ENCODE measurements at places on chromosomes 5 and 9.

GRCh38 chr9:110842986-110843385 lies 174.4 kb downstream of the MUSK start:
- DNase-seq = no peak

DNA sequence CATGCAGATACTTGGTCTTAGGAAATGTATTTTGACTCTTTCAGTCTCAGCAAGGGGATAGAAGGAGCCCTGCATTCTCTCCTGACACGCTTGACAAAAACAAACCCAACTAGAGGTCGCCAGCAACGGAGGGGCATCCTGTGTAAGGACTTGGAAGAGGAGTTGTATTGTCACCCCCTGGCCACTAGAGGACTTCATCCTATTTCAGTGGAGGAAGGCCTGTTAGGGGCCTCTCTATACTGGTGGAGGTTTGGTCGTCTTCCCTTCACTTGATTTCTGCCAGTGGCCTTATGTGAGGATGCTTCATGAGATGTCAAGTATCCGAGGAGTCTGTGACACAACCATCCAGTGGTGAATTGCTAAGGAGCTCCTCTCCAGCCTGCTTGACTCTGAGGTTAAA lies 122.8 kb upstream of the STC2 start:
- no peak for DNase-seq

DNA sequence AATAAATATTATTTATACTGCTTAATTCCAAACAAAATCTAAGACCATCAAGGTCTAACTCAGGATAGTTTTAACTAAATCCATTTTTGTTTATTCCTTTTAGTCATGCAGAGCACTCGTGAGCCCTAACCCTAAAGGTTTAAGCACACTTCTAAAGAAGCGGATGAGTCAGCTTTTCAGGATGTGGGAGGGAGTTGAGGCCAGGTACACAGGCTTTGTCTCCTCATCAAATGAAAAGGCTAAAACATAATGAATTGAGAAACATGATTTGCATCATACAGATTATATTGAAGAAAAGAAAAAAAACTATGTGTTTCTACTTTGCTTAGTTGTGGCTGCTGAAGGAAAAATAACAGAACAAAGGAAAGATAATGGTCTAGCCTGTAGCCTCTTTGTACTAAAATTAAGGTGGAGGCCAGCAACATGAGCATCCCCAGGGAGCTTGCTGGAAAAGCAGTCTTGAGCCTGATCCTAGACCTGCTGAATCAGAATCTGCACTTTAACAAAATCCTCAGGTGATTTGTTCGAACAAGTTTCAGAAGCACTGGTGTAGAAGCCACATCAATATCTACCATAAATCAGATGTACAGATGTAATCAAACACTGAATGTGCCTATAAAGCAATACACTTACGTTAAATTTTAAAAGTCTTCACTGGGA lies 21.1 kb upstream of the ISCA1 start:
- DNase-seq = peak; percentile 38

DNA sequence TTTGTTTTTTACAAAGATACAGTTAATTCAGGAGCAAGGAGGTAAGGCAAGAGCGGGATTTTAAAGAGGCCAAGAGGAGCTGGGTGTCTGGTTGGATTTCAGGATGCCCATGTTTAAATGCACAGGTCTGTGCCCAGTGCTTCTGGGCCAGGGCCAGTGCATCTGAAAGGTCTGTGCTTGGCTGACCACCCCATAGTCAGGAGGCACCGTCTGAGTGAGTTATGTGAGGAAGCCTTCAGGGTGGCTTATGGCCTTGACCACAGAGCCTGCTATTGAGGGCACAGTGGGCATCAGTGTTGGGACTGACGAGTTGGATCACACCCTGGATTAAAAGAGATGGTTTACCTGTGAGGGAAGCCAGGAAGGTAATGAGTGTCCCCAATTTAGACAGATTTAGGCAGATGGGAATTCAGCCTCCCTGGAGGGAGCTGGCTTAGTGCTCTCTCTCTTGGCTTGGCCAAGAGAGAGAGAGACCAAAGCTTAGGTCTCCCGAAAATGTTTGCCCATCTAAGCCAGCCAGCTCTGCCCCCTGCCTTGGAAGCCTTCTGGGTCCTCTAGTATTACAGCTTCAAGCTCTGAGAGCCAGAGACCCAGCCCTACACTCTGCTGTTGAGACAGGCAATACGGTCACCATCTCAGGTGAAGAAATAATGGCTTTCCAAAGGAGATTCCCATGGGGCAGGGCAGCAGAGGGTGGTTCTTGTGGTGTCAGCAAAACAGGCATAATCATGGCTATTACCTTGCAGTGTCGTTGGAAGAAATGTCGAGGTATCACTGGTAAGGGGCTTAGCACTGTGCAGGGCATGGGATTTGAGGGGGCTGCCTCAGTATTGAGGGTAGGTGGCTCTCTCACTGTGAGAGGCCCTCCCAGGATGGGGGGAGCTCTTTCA lies 68.6 kb downstream of the RGS3 start:
- DNase-seq = no peak

DNA sequence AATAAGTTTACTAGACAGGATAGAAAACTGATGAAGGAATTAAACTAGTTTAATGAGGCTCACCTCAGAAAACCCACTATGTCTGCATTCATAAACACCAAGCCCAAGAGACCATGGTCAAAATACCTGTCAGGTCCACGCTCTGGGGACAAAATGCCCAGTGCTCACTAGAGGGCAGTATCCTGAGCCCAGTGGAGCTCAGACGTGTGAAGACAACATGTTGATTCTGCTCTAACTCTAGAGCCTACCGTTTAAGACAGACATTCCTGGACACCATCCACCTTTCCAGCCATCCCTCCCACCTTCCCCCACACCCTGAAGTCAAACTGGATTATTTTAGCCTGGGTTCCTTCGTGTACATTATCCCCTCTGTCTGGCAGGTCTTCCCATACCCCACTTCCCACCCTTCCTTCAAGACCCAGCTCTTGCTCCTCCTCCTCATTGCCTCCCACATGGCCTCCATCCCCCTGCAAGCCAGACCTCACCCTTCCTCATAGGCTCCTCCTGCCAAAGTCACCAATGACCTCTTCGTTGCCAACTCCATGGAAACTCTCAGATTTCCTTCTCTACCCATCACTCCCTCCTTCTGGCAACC lies 142.3 kb upstream of the FSTL4 start:
- DNase-seq = peak; percentile 21

- no peak for DNase-seq
Observed at GRCh38 chr9:86955042-86955441, 7.7 kb upstream of the GAS1 start.

- no peak for DNase-seq
Observed at GRCh38 chr5:42494414-42494813, 71.2 kb downstream of the GHR start.

GRCh38 chr5:65480306-65480865 lies 1.3 kb downstream of the ADAMTS6 start:
- peak; percentile 36 for DNase-seq

DNA sequence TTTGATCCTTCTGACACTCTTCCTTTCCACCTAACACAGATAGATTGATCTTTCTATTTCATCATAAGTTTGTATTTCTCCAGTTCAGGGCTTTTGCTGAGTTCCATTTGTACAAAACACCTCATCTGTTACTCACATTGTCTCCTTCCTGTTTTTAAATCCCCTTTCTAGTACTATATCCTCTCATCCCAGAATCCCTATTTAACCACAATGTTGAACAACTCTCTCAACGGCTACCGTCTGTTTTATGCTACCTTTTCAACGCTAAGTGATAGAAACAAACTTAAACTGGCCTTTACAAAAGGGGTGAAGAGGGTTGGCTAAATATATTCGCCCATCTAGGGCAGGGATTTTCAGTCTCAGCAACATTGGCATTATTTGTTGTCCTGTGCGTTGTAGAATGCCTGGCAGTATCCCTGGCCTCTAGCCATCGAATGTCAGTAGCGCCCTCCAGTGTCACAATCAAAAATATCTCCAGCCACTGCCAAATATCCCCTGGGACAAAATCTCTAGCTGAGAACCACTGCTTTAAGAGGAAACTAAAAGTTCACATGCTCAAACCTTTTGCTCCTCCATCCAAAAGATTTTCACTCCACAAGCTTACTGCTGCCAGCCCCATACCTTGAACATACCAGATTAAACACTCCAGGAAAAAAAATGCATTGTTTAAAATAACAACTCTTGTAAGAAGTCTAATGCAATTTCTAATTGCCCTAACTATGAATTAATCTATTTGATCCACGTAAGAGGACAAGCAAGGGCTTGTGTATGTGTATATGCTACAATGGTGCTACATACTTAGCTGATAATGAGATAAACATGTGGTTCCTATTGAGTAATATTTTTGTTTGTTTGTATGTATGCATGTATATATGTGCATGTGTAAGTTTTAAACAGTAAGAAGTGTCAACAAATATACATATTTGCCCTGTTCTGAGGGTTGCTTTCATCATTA lies 344.0 kb downstream of the PTPRD start:
- DNase-seq = no peak

GRCh38 chr9:136847088-136847825 lies 2.0 kb upstream of the PHPT1 start:
- no peak for DNase-seq

- no peak for DNase-seq
Observed at GRCh38 chr5:170112876-170113521, 7.3 kb downstream of the FOXI1 start.

DNA sequence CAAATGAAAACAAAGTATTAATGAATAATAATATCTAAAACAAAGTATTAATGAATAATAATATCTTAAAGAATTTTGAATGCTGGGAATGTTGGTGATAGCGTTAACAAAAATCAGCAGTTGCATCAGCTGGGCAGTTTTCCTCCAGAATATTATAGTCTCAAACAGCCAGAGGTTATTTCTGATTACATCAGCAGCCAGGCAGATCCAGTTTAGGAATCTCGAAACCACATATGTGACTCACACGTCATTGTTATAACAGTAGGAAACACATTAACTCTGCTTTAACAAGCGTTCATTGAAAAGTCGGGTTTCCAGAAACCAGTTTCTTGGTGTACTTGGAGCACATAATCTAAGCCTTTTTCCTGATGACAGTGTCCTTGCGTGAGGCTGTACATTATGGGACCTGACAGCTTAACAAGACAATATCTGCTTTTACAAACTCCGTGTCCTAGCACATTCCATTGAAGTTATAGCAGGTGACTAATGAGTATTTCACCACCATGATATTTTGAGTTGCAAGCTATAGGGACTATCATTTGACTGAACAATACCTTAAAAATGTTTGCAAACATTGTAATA lies 559.5 kb upstream of the KLF4 start:
- no peak for DNase-seq

- DNase-seq = no peak
Observed at GRCh38 chr9:133280392-133280791, 5.4 kb upstream of the ABO start.

GRCh38 chr5:154972476-154973080 lies 31.7 kb downstream of the MRPL22 start:
- DNase-seq = no peak

GRCh38 chr9:106964329-106964728 lies 101.4 kb downstream of the ZNF462 start:
- no peak for DNase-seq

DNA sequence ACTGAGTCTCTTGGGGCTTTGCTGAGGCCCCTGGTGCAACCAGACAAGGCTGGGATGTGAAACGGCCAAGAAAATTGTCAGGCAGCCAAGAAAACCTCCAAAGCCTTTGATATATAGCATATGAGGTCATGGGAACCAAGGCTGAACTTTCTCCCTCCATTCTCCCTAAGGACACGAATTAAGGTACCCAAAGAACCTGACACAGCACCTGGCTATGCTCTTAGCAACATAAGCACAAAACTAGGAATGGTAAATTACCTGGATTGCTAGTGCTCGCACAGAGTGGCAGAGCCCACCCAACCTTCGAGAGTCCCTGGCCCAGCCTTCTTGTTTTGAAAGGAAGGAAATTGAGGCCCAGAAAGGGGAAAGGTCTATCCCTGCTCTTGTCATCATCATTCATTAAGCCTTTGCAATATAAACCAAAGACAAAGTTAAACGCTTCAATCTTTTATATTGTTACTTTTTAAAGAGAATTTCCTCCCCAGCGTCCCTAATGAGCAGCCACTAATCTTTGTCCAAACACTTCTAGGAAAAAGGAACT lies 220.0 kb upstream of the NR4A3 start:
- DNase-seq = no peak

DNA sequence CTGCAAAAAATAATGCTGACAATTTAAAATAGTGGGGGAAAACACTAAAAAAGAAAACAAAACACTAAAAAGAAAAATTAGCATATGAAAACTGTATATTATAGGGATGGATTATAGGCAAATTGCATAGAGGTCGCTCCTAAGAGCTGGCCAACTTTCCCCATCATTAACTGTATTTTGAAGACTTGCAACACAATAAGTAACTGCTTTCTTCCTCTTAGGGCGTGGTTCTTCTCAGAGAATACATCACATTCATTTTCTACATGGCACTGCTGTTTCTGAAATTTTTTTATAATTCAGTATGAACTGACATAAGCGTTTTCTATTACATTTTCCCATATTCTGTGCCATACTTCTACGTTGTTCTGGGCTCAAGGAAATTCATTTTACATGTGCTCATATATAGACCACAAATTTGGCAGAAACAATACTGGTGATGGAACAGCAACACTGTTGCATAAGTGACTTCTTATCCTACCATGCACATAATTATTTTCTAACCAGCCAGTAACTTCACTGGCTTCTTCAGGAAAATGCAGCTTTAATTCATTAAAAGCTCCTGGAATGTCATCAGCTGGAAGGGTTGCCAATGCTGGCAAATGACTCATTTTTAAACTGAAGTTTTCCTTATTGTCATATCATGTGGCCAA lies 171.2 kb upstream of the DMAC1 start:
- DNase-seq = no peak

- DNase-seq = no peak
Observed at GRCh38 chr5:167261309-167262100, 1029.9 kb upstream of the WWC1 start.

- no peak for DNase-seq
Observed at GRCh38 chr5:96054311-96055030, 92.8 kb upstream of the ELL2 start.

- peak; percentile 24 for DNase-seq
Observed at GRCh38 chr5:139660923-139661814, 13.0 kb downstream of the CXXC5 start.

DNA sequence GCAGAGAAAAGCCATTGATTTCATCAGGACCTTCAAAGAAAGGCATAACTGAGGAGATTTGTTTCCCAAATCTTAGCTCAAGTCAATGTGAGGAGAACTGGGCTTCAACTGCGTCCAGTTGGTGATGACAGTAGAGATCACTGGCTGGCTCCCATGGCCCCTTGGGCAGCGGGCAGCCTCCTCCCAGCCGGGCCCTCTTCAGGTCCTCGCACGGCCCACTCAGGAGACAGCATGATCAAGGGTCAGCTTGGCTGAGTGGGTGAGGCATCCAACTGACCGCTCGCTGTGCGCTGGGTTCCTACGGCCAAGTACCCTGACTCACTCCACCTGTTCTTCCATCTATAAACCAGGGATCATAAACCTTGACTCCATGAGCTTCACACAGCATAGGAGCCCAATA lies 274.0 kb downstream of the NSG2 start:
- no peak for DNase-seq

GRCh38 chr9:23073136-23073535 lies 626.5 kb downstream of the DMRTA1 start:
- no peak for DNase-seq

Data from activated CD8-positive, alpha-beta memory T cell treated with anti-CD3 and anti-CD28 coated beads, Interleukin-2, amount 50 U/mL, for 4 hours (primary cell).